ENCODE measurements at places on chromosomes 7 and 10.
A peak's percentile ranks its signal among the peaks of the same experiment; 100 is the strongest.

DNA sequence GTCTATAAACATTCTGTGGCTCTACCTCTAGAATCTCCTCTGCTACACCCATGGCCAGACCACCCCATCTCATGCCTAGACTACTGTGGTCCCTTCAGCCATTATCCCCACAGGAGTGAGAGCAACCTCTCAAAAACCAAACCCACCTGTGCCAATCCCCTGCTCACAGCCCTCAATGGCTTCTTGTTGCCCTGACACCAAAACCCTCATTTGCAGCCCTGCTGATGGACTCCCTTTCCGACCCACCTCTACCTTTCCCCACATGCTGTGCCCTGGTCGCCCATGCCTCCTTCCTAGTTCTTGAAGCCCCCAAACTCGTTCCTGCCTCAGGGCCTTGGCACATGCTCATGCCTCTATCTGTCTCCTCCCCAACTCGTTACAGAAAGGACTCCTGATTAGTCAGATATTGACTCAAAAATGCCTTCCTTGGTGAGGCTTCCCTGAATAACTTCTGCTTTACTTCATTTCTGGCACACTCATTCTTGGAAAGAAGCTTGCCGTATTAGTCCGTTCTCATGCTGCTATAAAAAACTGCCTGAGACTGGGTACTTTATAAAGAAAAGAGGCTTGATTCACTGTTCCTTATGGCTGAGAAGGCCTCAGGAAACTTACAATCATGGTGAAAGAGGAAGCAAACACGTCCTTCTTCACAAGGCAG, 104.2 kb downstream of the TEX36 start:
- no peak for DNase-seq

DNA sequence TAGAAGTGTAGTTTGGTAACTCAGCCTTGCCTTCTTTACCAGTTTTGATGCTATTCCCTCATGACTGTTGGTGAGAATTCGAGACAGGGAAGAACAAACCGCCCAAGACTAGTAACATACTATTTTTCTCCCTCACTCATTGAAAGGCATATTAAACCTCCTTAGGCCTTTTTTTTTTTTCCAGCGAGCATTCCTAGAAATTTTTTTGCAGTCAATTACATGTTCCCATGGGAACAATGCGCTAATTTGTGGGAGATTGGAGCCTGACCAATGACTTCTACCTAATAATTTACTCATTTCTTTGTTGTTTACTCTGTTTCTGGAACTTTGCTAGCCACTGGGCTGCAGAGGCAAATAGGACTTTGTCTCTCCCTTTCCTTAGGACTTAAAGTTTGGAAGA, 6.0 kb downstream of the VPS50 start:
- no peak for DNase-seq

DNA sequence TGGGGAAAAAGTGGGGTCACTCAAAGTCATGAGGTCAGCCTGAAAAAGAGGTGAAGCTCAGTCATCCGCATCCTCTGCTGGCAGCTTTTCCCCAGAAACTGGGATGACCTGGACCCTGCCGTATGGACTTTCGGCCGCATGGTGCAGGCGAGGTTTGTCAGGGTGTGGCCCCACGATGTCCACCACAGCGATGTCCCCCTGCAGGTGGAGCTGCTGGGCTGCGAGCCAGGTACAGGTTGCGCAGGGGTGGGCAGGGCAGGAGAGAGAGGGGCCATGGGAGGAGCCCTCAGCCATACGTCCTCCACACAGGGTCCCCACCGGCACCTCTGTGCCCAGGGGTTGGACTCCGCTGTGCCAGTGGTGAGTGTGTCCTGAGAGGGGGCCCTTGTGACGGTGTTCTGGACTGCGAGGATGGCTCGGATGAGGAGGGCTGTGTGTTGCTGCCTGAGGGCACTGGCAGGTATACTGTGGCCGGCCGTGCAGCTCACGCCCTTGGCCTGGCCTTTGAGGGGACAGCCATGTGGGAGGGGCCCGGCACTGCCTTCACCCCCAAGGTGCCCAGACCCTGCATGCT, 23.0 kb upstream of the ZNF467 start:
- no peak for DNase-seq

- DNase-seq, result peak; percentile 60
Observed at GRCh38 chr10:17227367-17228090, 512 bp upstream of the VIM start.

GRCh38 chr10:3701491-3701890, 83.5 kb downstream of the KLF6 start:
- DNase-seq, result no peak

- DNase-seq, result peak; percentile 27
Observed at GRCh38 chr7:112202816-112203215, 3.4 kb downstream of the DOCK4 start.
